Esophagus squamous epithelium (tissue), 5 donors: ENCODE measurements at places on chromosomes 6 and 20. TPM values are rescaled to one million over a fixed set of nuclear protein-coding genes. Genes with fewer than 3 reads are reported as not detected.

KIF13A gene
- total RNA-seq, result 34.5 TPM

THBD gene
- total RNA-seq, result 93.4 TPM

DSTN gene
- total RNA-seq, result 242 TPM

TFAP2D gene
- total RNA-seq, result not detected

DNA sequence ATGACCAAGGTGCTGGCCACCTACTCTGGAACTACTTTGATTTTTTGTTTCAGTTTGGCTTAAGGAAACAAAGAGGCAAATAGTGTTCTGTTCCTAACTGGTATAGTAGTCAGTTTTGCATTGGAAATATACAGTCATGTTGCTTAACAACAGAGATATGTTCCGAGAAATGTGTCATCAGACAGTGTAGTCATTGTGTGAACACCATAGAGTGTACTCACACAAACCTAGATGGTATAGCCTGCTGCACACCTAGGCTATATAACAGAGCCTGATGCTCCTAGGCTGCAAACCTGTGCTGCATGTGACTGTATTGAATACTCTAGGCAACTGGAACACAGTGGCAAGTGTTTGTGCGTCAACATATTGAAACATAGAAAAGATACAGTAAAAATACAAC is 80.4 kb downstream of the ARID1B start:
- no peak for DNase-seq

DNA sequence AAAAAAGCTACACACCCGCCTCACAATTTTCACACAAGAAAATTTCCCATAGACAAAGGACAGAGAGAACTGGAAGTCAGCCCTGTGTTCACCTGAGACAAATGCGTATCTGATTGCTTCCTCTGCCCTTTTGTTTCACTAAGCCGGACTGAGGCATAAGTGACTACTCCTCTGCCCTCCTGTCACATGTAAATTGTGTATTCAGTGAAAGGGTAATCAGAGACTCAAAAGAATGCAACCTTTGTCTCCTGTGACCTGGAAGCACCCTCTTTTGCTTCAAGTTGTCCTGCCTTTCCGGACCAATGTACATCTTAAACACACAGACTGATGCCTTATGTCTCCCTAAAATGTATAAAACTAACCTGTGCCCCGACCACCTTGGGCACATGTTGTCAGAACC is 483.8 kb upstream of the EYS start:
- no peak for DNase-seq

GRCh38 chr6:90790696-90791095 is 203.8 kb upstream of the MAP3K7 start:
- DNase-seq, result no peak

DNA sequence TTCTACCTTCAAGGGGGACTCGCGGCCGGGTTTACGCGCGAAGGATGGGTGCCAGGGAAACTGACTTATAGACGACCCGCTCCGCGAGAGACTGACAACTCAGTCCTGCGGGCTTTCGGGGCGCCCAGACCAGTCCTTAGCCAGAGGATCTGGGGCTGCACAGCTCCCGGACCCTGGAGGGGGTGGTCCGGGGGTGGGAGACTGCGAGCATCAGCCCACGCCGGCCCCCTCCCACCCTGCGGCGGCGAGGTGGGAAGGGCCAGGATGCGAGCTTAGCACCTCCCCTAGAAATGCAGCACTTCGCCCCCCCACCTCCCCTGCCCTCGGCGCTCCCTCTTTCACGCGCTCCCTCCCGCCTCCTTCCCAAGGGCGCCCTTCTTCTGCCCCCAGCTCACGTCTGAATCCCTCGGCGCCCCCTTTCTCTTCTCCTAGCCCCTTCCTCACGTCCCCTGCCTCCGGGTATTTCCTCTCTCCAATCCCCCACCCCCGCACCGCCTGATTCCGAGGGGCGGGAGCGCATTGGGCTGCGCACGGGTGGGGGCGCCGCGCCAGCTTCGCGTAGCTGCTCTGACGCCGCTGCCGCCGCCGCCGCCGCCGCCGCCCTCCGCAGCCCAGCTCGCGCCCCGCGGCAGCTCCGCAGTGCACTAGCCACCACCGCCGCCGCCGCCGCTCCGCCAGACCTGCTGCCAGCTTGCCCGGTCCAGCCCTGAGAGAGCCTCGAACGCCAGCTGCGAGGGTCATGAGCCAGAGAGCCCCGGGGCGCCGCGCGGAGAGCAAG is at the start of gene SLC32A1:
Gene SLC32A1, plus strand, starts transcription at position 639 of the 778 bp plus-strand sequence. CDS start 239 bp downstream, outside the sequence.
- DNase-seq, result no peak

- no peak for DNase-seq
Measured at GRCh38 chr20:61761453-61762166, 304.1 kb downstream of the TAF4 start.

GRCh38 chr20:57507477-57507876 is 17.5 kb downstream of the CTCFL start:
- DNase-seq, result no peak

- DNase-seq, result no peak
Measured at GRCh38 chr6:170124836-170125235, 166.0 kb downstream of the DLL1 start.

DNA sequence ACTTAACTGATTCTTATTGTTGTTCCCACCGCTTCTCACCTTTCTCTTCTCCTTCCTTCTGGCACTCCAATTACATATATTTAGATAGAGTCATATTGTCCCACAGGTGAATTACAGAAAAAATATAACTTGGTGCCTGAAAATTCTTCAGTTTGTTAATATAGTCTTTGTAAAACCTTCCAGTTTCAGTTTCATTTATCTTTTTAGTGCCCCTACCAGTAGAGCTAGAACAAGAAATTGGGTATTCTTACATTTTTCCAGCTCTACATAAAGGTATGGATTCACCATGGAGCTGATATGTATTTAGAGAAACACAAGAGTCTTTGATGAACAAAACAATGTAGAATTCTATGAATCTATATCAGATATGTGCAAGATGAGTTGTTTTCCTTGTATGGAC is 10.7 kb downstream of the MANEA start:
- DNase-seq, result no peak
